ENCODE measurements at places on chromosomes 2 and 18.

GRCh38 chr2:206876216-206876860 lies 63.0 kb upstream of the CPO start:
- H3K27ac ChIP-seq, result no peak overlapping the region
- H3K27me3 ChIP-seq, result no peaks in the 10 kb centered on the region
- no peaks in the 10 kb centered on the region for H3K36me3 ChIP-seq
- no peak overlapping the region for H3K4me3 ChIP-seq
- no peaks in the 10 kb centered on the region for H3K4me1 ChIP-seq

DNA sequence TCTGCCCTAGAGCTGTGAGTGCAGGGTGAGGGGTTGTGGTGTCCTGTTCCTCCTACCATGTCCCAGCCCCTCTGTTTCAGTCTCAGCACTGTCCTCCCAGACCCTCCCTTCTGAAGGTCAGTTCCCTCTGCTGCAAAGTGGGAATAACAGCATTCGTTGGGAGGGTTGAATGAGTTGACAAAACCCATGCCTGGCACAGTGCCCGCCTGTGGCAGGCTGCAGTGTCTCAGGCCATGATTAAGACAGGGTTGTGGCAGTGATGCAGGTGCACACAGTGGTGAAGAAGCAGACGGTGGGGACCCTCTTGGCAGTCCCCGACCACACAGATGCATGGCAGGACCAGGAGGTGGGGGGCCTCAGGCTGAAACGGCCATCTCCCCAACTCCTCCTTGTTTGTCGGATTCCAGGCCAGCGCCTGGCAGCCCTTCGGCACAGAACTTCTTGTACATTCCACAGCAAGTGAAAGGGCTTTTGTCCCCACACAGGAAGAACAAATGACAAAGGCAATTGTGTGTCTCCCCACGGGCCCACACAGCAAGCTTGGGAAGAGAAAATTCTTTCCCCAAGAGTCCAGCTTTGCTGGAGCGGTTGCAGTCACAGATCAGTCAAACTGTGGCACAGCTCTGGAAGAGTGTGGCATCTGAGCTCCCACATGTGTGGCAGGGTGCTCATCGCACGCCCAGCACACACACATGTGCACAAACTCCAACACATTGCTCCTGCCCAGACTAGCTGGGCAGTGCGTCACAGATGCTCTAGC lies 92.0 kb upstream of the MSH2 start:
- DNase-seq, result no peak
- H3K4me1 ChIP-seq, result no peaks in the 10 kb centered on the region
- H3K36me3 ChIP-seq, result no peaks in the 10 kb centered on the region
- H3K4me3 ChIP-seq, result no peak overlapping the region
- H3K27me3 ChIP-seq, result peaks cover 19% of the 10 kb centered on the region

GRCh38 chr2:240559286-240559685 lies 871 bp upstream of the DUSP28 start:
- H3K4me1 ChIP-seq, result peaks cover 63% of the 10 kb centered on the region
- H3K27ac ChIP-seq, result peak overlapping the region; percentile 46
- H3K4me3 ChIP-seq, result peak overlapping the region; percentile 80
- no peaks in the 10 kb centered on the region for H3K27me3 ChIP-seq
- DNase-seq, result peak; percentile 21

DNA sequence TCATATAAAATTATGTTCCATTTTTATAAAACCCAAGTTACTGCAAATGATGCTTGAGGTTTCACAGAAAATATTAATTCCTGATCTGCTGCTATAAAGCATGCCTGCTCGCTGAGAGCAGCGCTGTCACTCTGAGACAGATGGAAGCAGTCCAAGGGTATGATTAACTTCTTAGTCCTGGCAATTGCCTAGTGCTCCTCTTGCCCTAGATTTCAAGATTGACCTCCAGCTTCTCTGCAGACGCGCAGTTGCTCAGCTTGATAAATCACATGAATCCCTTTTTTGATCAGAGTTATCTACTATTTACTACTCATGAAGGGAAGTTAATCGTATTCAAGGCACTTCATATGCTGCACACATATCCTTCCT lies 154.6 kb upstream of the REV1 start:
- no peak for DNase-seq
- no peak overlapping the region for H3K27ac ChIP-seq
- H3K4me3 ChIP-seq, result no peak overlapping the region
- no peaks in the 10 kb centered on the region for H3K27me3 ChIP-seq

- DNase-seq, result no peak
- H3K4me1 ChIP-seq, result no peaks in the 10 kb centered on the region
- peaks cover 4% of the 10 kb centered on the region for H3K27me3 ChIP-seq
- no peak overlapping the region for H3K4me3 ChIP-seq
- no peaks in the 10 kb centered on the region for H3K36me3 ChIP-seq
- no peak overlapping the region for H3K27ac ChIP-seq
Observed at GRCh38 chr2:160140471-160140870, 59.6 kb downstream of the ITGB6 start.

DNA sequence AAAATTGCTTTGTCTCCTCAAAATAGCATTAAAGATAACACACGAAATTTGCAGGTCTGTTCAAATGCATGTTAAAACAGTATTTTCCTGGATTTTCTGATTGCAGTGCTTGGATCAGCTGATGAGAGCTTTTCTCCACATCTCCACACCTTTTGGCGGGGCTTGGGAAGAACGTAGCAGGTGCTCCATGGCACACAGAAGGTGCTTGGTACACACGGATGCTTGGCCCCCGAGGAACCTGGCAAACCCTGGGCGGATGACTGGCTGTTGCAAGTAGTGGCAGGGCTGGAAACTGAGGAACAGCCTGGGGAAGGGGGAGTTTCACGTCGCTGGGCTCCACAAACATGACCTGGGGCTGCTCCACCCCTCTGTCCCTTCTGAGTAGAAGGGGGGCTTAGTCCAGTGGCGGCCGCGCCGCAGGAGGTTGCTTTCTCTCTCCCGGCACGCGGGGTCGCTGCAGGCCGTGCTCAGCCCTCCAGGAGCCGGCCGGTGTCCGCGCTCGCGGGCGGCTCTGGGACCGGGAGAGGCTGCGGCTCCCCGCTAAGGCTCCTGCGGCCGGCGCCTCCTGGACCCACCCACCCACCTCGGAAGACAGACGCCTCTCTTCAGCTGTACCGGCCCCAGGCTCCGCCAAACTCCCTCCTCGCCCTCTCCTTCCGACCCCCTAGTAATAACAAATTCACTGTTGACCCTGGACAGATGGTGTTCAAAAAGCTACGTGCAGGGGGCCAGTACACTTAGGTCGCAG lies 69.3 kb downstream of the MARCO start:
- no peaks in the 10 kb centered on the region for H3K36me3 ChIP-seq
- H3K27me3 ChIP-seq, result peaks cover 24% of the 10 kb centered on the region
- DNase-seq, result peak; percentile 25
- no peak overlapping the region for H3K27ac ChIP-seq
- H3K4me1 ChIP-seq, result peaks cover 2% of the 10 kb centered on the region

GRCh38 chr2:114022360-114023085 lies 132.6 kb downstream of the ACTR3 start:
- H3K27me3 ChIP-seq, result peaks cover 4% of the 10 kb centered on the region
- no peaks in the 10 kb centered on the region for H3K4me1 ChIP-seq
- DNase-seq, result no peak
- no peak overlapping the region for H3K4me3 ChIP-seq

DNA sequence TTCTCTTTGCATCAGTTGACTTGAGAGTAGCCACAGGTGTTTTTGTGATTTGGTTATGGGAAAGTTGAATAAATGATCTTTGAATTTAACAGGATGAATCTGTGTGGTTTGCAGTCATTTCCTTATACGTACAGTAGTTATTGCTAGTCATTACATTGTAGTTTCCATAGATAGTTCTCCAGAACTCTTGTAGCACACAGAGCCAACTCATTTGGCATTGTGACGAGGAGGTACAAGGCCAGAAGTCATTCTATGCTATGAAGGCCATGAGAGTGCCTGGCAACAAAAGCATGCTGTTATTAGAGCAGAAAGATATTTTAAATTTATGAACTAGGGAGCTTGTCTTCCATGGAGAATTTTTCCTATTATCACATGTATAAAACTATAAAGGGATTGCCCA lies 973.0 kb upstream of the CHAC2 start:
- H3K4me3 ChIP-seq, result no peak overlapping the region
- H3K27ac ChIP-seq, result no peak overlapping the region
- no peak for DNase-seq
- no peaks in the 10 kb centered on the region for H3K27me3 ChIP-seq
- no peaks in the 10 kb centered on the region for H3K4me1 ChIP-seq

DNA sequence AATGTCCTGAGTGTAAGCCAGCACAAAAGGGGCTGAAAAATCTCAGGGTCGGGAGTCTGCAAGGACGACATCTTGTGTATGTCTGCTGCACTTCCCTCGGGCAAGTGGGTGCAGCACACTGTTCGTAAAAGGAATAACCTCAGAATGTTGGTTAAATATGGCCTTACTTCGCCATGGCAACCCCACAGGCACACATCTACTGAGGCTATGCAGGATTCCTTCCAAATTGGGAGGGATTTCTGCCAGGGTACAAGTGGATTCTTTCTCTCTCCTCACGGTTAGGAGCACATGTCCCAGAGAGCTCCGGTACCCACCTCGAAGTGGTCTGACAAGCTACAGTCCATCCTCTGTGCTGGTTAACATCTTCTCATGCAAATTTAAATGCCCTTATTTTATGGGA lies 277.7 kb upstream of the PXDN start:
- H3K4me1 ChIP-seq, result no peaks in the 10 kb centered on the region
- no peaks in the 10 kb centered on the region for H3K27me3 ChIP-seq
- no peak overlapping the region for H3K4me3 ChIP-seq
- no peak for DNase-seq
- H3K27ac ChIP-seq, result no peak overlapping the region

GRCh38 chr2:96112501-96113366 lies 3.6 kb downstream of the ADRA2B start:
- H3K27ac ChIP-seq, result no peak overlapping the region
- H3K27me3 ChIP-seq, result peaks cover 15% of the 10 kb centered on the region
- peaks cover 11% of the 10 kb centered on the region for H3K4me1 ChIP-seq
- H3K36me3 ChIP-seq, result no peaks in the 10 kb centered on the region

GRCh38 chr2:105592288-105592687 lies 152.4 kb upstream of the NCK2 start:
- H3K36me3 ChIP-seq, result peaks cover 4% of the 10 kb centered on the region
- H3K4me3 ChIP-seq, result no peak overlapping the region
- no peak overlapping the region for H3K27ac ChIP-seq

DNA sequence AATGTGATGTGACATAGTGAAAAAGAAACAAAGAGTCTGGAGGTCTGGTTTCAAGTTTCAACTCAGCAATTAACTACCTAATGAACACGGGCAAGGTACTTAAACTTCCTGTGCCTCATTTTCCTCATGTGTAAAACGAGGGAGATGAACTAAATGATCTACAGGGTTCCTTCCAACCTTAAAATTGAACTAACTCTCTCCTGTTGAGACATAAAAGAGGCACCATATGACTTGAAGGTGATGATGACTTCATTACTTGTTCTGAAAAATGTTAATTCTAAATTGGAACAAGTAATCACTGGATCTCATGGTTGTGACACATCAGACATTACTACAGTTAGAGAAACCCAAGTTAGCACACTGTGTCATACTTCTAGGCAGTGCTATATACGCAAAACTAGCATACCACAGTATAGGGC lies 8.9 kb upstream of the REL start:
- peaks cover 16% of the 10 kb centered on the region for H3K4me1 ChIP-seq
- peaks cover 15% of the 10 kb centered on the region for H3K36me3 ChIP-seq
- DNase-seq, result peak; percentile 9
- H3K27ac ChIP-seq, result no peak overlapping the region
- no peaks in the 10 kb centered on the region for H3K27me3 ChIP-seq

DNA sequence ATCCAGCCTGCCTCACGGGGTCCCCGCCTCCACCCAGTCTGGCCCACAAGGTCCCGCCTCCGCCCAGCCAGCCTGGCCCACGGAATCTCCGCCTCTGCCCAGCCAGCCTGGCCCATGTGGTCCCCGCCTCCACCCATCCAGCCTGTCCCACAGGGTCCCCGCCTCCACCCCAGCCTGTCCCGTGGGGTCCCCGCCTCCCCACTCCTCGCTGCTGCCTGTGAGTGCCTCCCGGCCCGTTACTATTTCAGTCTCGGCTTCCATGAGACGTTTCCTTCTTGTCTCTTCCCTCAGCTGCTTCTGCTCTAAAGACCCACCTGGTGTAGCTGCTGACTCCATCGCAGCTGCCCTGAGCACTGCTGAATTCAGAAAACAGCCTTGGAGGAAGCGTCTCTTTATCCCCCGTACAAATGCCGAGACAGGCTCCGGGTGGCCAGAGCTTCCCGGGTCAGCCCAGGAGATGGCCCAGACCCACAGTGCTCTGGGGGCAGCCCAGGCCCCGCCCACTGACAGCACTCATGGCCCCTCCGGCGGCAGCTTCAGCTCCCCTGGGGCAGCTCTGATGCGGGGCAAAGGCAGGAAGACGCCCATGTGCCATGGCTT lies 69.8 kb downstream of the NFATC1 start:
- peaks cover 11% of the 10 kb centered on the region for H3K36me3 ChIP-seq
- no peaks in the 10 kb centered on the region for H3K27me3 ChIP-seq
- no peak overlapping the region for H3K4me3 ChIP-seq
- DNase-seq, result no peak
- H3K4me1 ChIP-seq, result peaks cover 8% of the 10 kb centered on the region
- no peak overlapping the region for H3K27ac ChIP-seq

DNA sequence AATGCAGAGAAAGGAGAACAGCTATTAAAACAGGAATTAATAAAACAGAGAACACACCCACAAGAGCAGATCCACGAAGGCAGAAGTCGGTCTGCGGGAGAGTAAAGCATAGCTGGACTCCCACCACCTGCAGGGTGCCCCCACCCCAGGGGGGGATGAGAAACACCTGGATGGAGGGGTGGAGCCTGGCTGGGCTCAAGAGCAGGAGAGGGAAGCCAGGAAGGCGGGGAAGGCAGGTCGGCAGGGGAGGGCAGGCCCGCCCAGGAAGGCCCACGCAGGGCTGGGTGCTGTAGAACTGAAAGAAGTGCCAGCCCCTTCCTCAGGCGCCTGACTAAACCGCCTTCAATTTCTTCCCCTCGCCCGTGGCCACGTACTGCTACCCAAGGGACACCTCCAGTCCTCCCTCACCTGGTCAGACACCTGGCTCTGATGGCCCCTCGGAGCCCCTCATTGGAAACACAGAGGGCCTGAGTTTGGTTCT lies 175.4 kb downstream of the HDAC4 start:
- H3K27me3 ChIP-seq, result no peaks in the 10 kb centered on the region
- peaks cover 81% of the 10 kb centered on the region for H3K4me1 ChIP-seq
- H3K4me3 ChIP-seq, result no peak overlapping the region
- peaks cover 2% of the 10 kb centered on the region for H3K36me3 ChIP-seq

- no peak overlapping the region for H3K27ac ChIP-seq
- peak overlapping the region; percentile 66 for H3K4me3 ChIP-seq
- peaks cover 17% of the 10 kb centered on the region for H3K4me1 ChIP-seq
- H3K36me3 ChIP-seq, result no peaks in the 10 kb centered on the region
- peaks cover 57% of the 10 kb centered on the region for H3K27me3 ChIP-seq
Observed at GRCh38 chr2:178194600-178195389, 483 bp downstream of the OSBPL6 start.

GRCh38 chr2:65586516-65586915 lies 154.1 kb upstream of the SPRED2 start:
- no peaks in the 10 kb centered on the region for H3K36me3 ChIP-seq
- no peak overlapping the region for H3K4me3 ChIP-seq
- no peaks in the 10 kb centered on the region for H3K4me1 ChIP-seq
- no peak for DNase-seq
- peaks cover 6% of the 10 kb centered on the region for H3K27me3 ChIP-seq

GRCh38 chr2:41033127-41033526 lies 581.2 kb upstream of the SLC8A1 start:
- DNase-seq, result no peak
- H3K27ac ChIP-seq, result no peak overlapping the region
- H3K4me3 ChIP-seq, result no peak overlapping the region
- no peaks in the 10 kb centered on the region for H3K27me3 ChIP-seq
- no peaks in the 10 kb centered on the region for H3K4me1 ChIP-seq
